ENCODE measurements at places on chromosomes 3 and 15. TPM values are rescaled to one million over a fixed set of nuclear protein-coding genes. Genes with fewer than 3 reads are reported as not detected.

Gene CGGBP1
- polyA plus RNA-seq: 110 TPM

Gene ZNF80
- 0.11 TPM for polyA plus RNA-seq

Gene MNS1
- 9.0 TPM for polyA plus RNA-seq

- no peak for DNase-seq
These were observed 875.1 kb upstream of the EPHA6 start for GRCh38 chr3:95939235-95939809.

DNA sequence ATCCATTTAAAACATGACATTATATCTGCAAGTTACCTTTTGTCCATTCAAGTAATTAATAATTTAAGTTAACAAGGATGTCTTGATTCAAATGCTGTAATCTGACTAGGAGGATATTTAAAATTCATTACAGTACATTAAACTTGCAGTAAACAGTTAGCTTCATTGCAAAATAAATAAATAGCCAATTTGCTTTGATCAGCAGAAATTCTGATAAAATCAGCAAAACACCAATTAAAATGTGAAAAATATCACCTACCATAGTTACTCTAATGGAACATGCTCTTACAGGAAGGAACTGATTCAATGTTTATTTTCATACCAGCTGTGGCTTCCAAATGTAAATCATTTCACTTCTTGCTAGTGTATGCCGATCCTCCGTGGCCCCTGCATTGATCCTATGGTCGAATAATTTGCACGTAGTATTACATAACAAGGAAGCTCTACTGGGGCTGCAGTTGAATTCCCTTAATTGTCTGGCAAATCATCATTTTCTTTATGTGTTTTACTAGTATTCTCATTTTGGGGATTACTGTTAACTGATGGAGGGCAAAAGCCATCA is 150.7 kb downstream of the FOXB1 start:
- DNase-seq: no peak

DNA sequence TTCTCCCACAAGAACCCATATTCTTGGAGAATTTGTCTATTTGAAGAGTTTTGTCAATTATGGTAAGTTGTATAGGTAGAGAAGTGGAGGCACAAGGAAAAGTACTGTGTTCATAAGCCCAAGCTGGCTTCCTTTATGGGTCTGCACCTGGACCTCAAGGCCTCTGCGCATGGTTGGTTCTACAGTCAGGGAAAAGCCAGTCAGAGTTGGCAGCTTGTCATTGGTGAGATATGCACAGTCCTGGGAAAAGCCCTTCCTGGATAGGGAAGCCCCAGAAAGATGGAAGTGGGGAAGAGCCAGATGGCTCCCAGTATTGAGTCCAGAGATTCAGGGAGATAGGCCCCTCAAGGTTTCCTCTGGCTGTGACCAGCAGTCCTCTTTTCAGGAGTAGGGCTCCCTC is 15.8 kb downstream of the BOC start:
- DNase-seq: no peak

All from spinal cord (tissue), 10 donors.